ENCODE measurements at places on chromosomes 1 and 21. TPM values are rescaled to one million over a fixed set of nuclear protein-coding genes. Genes with fewer than 3 reads are reported as not detected.

- no peak for DNase-seq
Observed at GRCh38 chr1:8420318-8420717, 102.4 kb downstream of the SLC45A1 start.

DNA sequence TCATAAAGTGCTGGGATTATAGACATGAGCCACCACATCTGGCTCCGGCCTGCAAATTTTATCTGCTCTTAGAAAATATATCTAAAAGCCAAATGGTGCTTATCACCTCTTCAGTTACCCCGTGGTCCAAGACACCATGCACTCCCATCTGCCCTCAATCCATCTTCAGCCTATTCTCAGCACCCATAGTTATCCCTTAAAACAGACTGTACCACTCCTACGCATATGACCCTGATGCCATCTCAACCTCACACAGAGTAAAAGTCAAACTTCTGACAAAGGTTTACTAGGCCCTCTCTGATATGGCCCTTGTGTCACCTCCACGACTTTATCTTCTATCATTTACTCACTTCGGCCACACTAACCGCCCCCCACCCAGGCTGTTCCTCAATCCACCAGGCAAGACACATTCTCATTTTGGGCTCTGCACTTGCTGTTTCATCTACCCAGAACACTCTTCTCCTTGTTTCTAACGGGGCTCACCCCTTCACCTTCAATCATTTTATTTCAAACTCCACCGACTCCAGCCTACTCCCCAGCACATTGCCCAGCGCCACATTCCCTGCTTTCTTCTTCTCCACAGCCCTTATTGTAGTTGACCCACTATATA, 33.0 kb downstream of the USP48 start:
- DNase-seq = no peak

- no peak for DNase-seq
Observed at GRCh38 chr1:186142916-186143315, 232.1 kb downstream of the TPR start.

GRCh38 chr1:247350587-247350986, 18.9 kb upstream of the ZNF496 start:
- no peak for DNase-seq

DNA sequence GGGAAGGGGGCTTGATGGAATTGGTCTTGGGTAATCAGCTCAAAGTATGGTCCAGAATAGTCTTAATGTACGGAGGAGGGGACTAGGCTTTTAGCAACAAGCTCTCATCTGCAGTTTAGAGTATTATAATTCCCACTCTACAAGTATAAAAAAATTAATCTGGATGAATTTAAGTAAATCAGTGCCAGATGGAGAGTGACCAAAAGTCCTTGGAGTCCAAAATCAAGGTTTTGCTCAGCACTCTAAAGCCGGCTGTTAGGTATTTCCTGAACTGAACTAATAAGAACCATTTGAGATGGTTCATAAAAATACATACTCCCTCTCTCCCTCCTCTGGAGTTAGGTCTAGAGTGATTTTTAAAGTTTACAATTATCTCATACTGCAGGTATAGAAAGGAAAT, 23.7 kb downstream of the GLUL start:
- DNase-seq = no peak

DNA sequence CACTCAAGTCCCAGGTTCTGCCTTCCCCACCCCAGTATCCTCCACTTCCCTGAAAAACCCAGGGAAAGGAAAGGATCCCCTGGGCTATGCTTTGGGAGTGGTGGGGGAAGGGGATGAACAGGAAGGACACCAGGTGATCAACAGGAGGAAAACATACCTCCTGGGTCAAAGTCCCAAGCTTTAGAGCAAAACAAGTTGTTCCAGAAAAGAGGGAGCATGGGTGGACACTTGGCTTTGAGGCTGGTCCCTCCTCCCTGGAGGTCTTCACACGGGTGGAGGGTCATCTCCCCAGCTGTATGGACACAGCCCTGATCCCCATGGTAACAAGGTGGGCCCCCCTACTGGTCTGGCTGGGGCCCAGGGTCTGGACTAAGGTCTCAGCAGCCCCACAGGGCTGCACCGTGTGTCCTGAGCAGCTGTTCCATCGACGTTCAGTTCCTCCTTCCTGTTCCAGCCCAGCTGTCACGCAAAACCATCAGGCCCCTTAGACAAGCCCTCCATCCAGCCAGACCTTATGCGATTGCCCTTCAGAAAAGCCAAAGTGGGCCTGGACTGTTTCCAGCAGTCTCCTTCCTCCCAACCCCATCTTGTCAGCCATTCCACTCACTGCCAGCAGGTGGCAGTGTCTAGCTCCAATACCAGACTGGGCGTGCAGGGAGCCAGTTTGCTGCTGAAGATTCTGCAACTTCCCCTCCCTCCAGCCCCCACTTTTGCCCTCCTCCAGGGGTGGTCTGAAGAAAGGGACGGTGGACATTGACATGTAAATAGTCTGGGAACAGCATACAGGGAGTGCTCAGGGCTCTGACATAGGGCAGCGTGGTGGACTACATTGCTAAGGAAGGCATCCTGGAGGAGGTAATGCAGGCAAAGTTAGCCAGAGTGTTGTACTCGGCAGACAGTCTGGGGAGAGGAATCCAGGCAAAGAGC, 2.9 kb upstream of the PDZK1IP1 start:
- peak; percentile 85 for DNase-seq

- DNase-seq = no peak
Observed at GRCh38 chr1:244022311-244022710, 28.8 kb upstream of the ZBTB18 start.

GRCh38 chr1:207342332-207342731, 20.9 kb downstream of the CD55 start:
- no peak for DNase-seq

DNA sequence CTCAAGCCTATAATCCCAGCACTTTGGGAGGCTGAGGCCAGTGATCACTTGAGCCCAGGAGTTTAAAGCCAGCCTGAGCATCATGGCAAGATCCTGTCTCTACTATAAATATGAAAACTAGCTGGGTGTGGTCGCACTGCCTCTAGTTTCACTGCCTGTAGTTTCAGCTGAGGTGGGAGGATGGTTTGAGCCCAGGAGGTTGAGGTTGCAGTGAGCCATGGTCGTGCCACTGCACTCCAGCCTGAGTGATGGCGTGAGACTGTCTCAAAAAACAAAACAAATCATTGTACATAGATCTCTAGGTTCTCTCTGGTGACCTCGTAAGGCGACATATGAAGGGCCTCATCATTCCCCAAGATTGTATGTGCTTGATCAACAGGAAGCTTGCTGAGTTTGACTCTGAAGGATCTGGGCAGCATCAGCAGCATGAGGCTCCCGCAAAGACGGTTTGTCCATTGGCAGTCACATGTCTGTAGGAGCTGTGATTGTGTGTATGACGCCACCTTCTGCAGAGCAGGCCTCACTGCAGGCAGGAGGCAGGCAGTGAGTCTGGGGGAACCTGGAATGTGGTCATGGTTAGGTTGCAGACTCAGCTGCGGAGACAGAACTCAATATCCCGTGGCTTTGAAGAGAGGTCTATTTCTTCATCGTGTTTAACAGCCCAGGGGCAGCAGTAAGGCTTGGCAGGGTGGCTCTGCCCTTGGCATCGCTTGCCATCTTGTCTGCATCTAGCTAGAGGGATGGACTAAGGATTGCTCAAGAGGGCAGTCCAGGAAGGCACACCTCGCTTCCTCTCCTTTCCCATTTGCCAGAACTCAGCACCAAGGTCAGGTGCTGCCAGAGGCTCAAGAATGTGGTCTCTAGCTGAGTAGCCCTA, 14.0 kb downstream of the ATP5PO start:
- DNase-seq = peak; percentile 36

GRCh38 chr21:38798481-38798882, 7.2 kb upstream of the ETS2 start:
- no peak for DNase-seq

- DNase-seq = no peak
Observed at GRCh38 chr1:63908016-63908415, 134.2 kb downstream of the ROR1 start.

DNA sequence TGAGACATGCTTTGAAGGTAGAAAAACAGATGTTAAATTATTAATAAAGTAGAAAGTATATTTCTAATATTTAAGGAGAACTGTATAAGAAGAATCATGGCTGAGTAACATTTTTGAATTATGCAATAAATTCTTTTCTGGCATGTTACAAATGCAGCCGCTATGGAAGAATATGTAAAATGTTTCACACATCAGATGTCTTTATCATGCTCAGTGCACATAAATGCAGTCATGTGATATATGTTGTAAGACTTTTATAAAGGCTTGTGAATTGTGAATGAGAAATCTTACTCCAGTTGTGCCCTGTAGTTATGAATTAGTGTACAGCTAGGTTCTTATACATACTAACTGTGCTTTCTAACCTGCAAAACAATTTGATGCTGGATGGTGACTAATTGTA, 53.5 kb downstream of the LRRC8B start:
- no peak for DNase-seq

Gene VPS26C
- polyA plus RNA-seq = 56.7 TPM

Gene NPPA
- polyA plus RNA-seq = 1,418 TPM

Gene DMAP1
- polyA plus RNA-seq = 31.9 TPM

Measured in heart left ventricle (tissue), 16 donors.